ENCODE measurements at places on chromosomes 13 and 19.

DNA sequence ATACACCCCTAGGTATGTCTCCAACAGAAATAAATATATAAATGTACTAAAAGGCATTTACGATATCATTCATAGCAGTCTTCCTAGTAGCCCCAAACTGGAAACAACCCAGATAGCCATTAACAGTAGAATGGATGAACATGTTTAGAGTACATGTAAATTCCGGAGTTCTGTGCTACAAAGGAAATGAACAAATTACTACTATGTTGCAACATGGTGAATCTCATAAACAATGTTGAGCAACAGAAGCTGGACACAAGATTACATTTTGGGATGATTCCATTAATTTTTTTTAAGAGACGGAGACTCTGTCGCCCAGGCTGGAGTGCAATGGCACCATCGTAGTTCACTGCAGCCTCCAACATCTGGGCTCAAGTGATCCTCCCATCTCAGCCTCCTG, 5.9 kb upstream of the SLC7A10 start:
- no peak for DNase-seq

DNA sequence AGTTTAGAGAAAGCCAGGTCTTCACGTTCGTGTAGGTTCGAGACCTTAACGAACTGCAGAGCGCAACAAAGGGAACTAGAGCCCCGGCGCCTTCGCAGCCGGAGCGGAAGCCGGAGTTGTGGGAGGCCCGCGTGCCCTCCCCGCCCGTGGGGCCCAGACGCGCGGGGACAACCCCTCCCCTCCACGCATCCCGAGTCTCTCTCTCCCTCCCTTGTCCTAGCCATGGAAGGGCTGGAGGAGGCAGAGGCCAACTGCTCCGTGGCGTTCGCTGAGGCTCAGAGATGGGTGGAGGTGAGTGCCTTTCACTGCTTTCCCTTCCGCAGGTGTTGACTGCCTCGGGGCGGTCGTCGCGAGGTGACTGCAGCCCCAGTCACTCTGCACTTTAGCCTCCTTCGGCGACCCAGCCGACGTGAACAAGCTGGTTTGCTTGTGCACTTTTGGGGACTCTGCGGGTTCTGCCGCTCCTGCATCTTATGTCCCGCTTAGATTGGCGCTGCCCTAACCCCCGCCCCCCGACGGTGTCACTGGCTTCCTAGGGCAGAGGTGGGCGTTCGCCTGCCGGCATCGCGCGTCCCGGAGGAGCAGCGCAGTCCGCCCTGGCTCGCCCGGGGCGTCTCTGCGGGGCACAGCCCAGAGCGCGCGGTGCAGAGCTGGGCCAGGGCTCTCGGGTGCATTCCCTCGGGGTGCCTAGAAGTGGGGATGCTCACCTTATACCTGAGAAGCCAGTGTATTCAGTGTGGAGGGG, 478 bp downstream of the LMO7 start:
- DNase-seq = peak; percentile 69

DNA sequence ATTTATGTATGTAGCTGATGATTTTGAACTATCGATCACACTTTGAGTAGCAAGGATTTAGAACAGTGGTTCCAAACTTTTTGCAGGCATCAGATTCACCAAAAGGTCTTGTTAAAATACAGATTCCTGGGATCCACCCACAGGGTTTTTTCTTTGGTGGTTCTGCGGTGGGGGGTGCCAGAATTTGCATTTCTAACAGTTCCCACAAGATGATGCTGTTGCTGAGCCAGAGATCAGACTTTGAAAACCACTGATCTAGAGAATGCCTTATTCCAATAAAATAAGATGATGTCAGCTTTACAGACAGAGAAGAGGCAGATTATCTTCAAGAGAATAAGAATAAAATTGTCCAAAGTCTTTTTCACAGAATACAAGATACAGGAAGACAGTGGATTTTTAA, 80.9 kb upstream of the SHISA2 start:
- no peak for DNase-seq

GRCh38 chr13:40016953-40017660, 361.6 kb downstream of the COG6 start:
- DNase-seq = no peak

DNA sequence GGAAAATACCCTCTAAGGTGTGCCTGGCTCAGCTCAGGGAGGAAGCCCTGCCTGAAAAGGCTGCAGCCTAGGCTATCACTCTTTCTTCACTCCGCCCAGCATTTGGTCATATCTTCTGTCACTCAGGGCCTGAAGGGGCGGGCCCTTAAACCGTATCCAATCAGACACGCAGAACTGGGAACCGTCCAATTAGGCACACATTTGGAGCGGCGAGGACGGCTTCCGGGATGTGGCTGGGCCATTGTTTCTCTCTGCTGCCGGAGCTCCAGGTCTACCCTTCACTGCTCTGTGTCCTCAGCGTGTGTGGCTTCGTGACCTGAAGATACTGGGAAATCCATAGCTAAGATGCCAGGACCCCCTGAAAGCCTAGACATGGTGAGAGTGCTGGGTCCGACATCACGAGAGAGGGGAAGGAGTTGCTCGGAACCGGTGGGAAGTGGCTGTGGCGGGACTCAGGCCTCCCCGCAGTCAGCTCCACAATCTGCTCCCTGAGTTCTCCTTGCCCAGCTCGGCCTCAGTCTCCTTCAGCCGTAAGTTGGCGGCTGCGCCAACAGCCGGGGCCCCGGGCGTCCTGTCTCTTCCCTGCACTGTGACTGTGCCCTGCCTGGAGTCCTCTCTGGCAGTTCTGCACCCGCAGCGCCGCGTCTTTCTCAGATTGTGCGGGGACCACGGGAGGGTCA, at the start of gene ZNF493:
ZNF493 (plus strand) TSS at position 241 of the 680 bp plus-strand sequence; CDS start at position 346, 105 bp downstream.
- peak; percentile 97 for DNase-seq

DNA sequence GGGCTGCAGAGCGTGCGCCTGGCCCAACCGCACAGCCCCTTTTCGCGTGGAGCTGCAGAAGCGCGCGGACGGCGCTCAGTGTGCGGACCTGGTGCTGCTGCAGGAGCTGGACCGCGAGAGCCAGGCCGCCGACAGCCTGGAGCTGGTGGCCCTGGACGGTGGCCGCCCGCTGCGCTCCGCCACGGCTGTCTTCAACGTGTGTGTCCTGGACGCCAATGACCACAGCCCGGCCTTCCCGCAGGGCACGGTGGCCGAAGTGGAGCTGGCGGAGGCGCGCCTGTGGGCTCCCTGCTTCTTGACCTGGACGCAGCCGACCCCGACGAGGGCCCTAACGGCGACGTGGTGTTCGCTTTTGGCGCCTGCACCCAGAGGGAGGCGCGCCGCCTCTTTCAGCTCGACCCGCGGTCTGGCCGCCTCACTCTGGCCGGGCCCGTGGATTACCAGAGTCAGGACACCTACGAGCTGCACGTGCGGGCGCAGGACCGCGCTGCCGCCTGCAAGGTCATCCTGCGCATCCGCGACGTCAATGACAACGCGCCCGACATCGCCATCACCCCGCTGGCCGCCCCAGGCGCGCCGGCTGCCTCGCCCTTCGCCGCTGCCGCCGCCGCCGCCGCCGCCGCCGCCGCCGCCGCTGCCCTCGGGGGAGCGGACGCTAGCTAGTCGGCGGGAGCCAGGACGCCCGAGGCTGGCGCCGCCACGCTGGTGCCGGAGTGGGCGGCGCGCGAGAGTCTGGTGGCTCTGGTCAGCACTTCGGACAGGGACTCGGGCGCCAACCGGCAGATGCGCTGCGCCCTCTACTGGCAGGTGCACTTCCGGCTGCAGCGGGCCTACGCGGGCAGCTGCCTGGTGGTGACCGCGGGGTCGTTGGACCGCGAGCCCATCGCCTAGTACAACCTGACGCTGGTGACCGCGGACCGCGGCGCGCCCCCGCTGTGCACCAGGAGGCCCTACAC, 172.2 kb downstream of the OLFM4 start:
- no peak for DNase-seq

DNA sequence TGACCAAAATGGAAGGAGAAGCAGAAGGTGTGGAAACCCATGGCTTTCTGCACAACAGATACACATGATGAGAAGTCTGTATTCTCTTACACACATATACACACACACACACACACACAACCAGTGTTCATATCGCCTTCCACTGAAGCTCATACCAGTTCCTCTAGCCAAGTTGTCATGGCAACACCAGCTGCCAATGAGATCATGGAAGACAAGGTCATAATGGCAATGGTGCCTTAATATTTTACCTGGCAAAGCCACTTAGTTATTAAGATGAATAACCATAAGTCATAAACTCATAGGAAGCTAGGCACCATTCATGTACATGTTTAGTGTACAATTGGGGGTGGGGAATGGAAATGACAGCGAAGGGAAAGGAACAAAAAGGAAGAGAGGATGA, 2.6 kb upstream of the DHRS12 start:
- peak; percentile 49 for DNase-seq

DNA sequence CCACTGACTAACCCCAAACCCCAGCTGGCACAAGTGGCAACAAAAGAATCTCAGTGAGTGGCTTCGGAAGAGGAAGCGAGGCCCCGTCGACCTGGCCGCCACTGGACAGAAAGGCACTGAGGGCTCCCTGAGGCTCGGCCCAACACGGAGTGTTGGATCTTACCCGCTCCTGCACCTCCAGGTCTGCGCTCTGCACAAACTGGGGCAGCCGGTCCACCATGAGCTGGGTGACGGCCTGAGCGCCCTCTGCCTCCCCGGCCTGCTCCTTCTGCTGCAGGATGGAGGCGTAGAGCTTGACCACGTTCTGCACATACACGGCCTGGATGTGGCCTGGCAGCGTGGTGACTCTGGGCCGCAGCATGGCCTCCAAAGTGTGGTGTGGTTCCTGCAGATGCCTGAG, 21.7 kb downstream of the IZUMO4 start:
- no peak for DNase-seq

- DNase-seq = no peak
Observed at GRCh38 chr13:39804332-39805210, 149.1 kb downstream of the COG6 start.

DNA sequence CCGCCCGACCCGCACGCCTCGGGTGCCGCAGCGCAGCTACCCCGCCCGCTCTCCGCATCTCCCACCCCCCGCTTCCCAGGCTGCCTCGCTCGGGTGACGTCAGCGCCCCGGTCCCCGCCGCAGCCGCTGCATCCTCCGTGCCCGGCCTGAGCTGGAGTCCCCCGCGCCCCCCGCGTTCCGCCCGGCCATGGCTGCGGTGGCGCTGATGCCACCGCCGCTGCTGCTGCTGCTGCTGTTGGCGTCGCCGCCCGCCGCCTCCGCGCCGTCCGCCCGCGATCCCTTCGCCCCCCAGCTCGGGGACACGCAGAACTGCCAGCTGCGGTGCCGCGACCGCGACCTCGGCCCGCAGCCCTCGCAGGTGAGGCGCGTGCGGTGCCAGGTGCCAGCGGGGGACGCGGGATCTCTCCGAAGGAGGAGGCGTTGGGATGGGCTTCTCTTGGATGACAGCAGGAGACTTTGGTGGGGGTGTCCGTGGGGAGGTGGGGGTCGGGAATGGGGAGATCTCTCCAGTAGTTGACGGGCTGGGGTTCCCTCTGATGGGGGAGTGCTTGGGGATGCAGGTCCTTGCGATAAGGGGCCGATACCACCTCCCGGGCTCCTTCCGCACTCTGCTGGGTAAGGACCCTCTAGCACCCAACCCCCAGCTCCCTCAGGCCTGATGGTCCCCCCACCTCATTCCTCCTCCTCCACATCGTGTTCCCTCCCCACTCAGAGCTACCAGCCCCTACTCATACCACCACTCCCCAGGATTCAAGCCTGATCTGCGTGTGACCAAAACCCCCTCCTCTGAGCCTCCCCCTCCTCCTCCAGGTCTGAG, at the start of gene TMEM59L:
TMEM59L (plus strand) TSS at position 99 of the 817 bp plus-strand sequence; CDS start at position 188, 89 bp downstream.
- DNase-seq = no peak

- DNase-seq = no peak
Observed at GRCh38 chr19:3109491-3109890, 15.3 kb downstream of the GNA11 start.

DNA sequence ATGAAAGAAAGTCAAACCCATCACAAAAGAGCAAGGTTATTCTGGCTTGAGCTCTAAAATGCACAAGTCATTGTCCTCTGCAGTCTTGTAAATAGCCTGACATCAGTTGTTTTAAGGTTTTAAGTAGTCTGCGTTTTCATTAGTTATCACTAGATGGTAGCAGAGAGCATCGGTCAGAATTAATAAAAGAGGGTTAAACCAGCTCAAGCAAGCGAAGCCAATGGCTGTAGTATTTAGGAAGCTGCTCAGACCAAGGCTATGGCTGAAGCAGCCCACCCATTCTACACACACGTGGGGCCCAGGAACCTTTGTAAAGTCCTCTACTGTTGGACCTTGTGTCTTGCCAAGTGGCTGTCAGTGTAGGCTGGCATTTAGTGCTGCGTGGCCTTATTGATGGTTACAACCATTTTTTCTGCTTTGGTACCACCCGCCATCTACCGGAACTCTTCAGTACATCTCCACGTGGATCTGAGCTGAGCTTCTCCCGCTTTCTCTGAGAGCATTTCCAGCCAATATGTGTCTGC, 13.3 kb upstream of the ZNF57 start:
- no peak for DNase-seq

- DNase-seq = no peak
Observed at GRCh38 chr19:47352095-47352494, 3.0 kb downstream of the DHX34 start.

DNA sequence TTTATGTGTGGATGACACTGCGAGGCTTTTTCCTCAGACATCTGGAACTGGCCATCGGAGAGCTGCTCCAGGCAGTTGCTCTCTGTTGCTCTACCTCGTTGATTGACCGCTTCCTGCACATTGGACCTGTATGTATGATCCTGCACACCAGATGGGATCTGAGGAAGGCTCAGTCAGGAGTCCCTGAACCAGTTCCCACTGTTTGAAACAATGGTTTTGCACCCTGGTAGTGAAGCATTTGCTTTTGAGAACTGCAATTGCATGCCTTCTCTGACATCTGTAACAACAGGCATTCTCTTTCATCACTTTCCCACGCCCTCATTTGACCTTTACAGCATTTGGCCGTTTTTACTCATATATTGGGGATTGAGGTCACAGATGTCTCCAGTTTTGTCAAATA, 61.1 kb upstream of the NPAS1 start:
- DNase-seq = no peak

- DNase-seq = no peak
Observed at GRCh38 chr13:46059405-46059804, 6.9 kb upstream of the ZC3H13 start.

GRCh38 chr19:46990991-46991676, 28.5 kb upstream of the NPAS1 start:
- peak; percentile 83 for DNase-seq

- no peak for DNase-seq
Observed at GRCh38 chr19:46791944-46792343, 3.5 kb upstream of the SLC1A5 start.

- no peak for DNase-seq
Observed at GRCh38 chr13:109783447-109783814, 3.0 kb downstream of the IRS2 start.

DNA sequence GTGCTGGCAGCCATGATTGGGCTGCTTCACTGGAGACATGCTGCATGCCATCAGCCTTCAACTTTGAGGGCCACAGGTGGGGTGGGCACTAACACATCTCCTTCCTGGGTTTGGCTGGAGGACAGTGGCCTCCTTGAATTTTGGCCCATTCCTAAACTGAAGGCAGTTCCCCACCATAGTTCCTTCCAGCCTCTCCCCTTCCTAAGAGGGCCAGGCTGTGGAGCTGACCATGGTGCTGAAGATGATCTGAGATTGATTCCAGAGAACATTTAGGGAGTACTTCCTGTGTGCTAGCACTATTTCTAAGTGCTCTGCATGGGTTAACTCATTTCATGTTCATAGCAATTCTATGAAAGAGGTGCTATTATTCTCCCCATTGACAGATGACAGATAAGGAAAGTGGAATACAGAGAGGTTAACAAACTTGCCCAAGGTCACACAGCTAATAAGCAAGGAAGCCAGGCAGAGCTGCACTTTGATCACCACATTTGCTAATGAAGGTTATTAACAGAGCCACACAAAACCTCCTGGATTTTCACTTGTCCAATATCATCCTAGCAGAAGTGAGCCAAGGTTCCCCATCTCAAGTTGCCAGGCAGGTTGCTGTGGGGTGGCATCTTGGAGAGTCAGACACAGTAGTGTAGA, 175.3 kb downstream of the ZIC5 start:
- DNase-seq = no peak

- DNase-seq = no peak
Observed at GRCh38 chr13:20988909-20989655, 72.3 kb downstream of the LATS2 start.

Measured in tibial artery (tissue), 4 donors.